Naive thymus-derived CD8-positive, alpha-beta T cell (primary cell): ENCODE measurements at places on chromosomes 1 and 21. TPM values are rescaled to one million over a fixed set of nuclear protein-coding genes. Genes with fewer than 3 reads are reported as not detected.

GRCh38 chr21:32705139-32705538, 22.7 kb downstream of the SYNJ1 start:
- DNase-seq: no peak

POFUT2 gene
- total RNA-seq: 44.7 TPM

DNA sequence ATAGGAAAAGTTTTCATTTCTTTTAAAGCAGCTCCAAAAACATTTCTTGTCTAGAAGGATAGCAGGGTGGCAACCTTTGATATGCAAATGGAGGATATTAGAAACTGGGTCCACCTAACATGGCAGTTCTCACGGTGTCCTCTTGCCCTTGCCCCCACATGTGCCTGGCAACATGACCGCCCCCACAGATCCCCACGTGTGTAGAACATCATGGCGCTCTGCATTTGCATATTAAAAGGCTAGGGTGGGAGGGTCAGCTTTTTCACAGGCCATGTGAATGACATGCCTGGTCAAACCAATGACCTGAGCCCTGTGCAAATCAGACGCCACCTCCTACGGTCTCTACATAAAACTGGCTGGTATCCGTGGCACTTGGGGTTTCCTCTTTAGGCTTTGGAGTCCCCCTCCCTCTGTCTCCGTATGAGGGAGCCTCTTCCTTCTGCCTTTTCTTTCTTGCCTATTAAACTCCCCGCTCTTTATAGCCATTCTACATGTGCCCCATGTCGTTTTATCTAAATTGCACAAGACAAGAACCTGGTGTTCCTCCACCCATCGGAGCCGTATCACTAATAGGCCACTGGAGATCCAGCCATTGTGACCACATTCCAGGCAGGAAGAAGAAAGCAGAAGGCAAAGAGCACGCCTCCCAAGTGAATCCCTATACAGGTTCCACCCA, 71.3 kb downstream of the WDR4 start:
- no peak for DNase-seq

DNA sequence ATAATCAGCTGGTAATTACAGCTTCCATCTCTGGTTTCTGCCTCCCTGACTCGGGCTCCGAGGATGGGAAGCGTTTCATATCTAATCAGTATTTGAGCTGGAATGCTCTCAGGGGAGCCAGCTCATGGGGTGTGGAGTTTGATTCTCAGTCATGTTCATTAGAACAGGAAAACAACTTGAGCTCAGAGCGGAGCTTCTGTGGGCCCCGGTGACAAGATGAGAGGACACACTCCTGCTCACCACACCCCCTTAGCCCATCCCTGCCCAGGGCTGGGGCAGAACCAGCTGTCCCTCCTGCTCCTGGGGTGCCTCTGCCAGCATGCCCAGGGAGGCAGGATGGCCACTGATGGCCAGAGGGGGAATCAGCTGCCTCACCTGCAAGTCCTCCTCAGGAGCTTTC, 726.0 kb downstream of the PTPRU start:
- no peak for DNase-seq

- DNase-seq: no peak
Measured at GRCh38 chr1:171800342-171800741, 18.9 kb downstream of the METTL13 start.
